ENCODE measurements at places on chromosomes 7 and 10.

GRCh38 chr7:74009719-74010118, 18.3 kb upstream of the ELN start:
- DNase-seq, result no peak

DNA sequence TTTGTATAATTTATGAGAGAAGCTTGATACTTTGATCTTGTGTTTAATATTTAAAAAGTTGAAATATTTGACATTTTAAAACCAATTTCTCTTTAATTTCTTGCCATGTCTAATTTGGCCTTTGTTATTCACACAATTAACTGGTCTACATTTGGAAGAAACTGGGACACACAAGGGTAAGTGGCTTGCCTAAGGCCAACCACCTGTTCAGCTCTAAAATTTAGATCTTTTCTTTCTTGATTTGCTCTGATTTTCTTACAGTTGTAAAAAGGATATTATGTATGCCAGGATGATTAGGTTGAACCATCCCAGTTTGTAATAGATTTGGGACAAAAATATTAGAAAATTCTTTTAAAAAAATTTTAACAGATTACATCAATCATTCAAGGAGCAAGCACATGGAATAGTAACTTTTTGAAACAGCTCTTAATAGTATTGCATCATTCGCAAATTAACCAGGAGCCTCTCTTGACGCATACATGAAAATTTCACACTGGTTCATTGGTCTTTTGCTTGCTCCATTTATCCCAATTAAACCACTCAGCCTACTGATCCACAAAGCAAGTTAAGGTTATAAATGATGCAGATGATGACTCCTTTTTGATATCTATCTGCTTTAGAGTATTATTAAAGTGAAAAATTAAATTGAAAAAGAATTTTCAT, 222.4 kb upstream of the SLC26A5 start:
- no peak for DNase-seq

DNA sequence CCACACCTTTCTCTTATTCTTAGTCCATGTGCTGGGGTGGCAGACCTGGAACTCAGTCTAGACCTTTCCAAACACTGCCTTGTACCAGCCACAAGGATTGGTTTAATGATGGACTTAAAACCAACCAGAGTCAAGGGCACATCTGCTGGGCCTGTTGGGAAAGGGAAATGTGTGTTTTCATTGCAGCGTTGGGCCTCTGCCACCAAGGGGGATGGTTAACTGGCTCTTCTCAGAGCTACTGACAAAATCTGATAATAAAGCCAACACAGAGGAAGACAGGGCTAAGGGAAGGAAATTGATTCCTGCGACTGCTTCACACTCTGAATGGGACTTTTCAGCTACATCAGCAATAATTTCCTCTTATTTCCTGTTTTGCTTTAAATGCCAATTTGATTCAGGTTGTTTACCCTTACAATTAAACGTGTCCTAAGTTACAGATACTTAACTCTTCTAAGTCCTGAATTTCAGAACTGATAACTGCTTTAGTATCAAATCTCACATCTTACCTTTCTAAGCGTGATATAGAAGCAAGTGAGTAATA, 68.4 kb upstream of the MALRD1 start:
- no peak for DNase-seq

- DNase-seq, result no peak
Measured at GRCh38 chr7:105718511-105718925, 137.2 kb upstream of the EFCAB10 start.

DNA sequence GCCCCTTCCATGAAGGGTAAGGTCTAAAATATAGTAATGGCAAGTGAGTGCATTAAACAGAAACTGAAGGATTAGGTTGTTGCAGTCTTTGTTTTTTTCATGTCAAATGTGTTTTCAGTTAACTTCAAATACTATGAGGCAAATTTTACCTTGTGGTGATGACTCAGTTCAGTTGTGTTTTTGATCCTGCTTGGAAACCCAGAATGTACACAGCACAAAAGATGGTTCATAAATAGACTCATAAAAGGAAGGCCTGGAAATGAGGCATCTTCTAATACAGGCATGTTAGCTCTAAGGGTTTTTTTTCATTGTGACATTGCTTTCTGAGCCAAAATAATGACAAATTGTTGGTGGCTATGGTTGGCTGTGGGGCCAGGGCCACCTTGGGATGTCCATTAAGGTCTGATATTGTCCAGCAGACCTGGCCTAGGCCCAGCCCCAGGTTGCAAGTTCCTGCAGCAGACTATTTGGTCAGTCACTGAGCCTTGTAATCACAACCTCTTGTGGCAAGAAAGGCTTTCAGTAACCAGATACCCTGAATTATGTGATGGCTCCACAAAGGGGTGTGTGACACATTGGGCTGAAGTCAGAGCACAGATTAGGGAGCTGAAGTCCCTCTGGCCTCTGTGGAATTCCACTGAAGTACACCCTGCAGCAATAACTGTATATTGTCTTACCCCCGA, 69.0 kb upstream of the SAMD8 start:
- no peak for DNase-seq

- peak; percentile 45 for DNase-seq
Measured at GRCh38 chr7:50662041-50662694, 97.0 kb upstream of the DDC start.

GRCh38 chr10:4595719-4596319, 230.2 kb upstream of the AKR1E2 start:
- no peak for DNase-seq

DNA sequence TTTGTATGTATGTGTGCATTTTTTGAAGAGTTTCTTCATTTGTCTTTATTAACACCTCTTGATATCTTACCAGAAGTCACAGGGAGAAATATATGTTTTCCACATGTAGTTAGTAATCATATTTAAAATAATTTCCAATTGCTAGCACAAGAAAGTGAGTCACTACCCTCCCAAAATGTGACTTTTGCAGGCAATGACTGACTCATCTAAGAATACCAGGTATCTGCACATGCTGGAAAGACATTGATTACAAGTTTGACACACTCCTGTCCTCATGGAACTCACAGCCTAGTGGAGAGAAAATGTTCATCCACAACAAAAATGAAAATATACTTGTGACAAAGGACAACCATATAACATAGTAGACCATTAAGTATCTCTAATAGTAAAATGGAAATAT, 82.9 kb downstream of the SEMA3D start:
- DNase-seq, result no peak

DNA sequence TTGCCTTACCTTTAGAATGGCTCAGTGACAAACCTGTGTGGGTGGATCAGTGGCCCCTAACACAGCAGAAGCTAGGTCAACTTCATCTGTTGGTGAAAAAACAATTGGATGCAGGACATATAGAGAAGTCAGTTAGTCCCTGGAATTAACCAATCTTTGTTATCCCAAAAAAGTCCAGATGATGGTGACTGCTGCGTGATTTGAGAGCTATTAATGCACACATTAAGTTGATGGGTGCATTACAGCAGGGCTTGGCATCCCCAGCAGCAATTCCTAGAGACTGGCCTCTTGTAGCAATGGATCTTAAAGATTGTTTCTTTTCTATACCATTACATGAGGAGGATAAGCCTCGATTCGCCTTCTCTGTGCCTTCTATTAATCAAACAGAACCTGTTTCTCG, 33.3 kb downstream of the OR13A1 start:
- no peak for DNase-seq

DNA sequence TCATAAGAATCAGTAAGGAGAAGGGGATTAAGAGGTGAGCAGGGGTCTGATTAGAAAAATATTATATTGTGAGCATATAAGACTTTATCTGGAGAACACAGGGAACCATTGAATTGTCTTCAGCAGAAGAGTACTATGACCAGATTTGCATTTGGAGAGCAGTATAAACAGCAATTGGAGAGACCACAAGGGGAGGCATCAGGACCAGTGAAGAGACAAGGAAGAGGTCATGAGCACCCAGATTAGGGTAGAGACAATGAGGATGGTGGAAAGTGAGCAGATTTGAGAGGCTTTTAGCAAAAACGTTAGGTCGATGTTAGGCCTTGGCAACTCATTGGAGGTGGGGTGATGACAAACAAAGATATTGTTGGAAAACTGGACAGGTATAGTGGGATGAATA, 13.0 kb upstream of the SMIM30 start:
- DNase-seq, result no peak

- DNase-seq, result no peak
Measured at GRCh38 chr10:124482236-124482800, 20.7 kb downstream of the LHPP start.

- DNase-seq, result no peak
Measured at GRCh38 chr7:117767951-117768350, 105.3 kb downstream of the CTTNBP2 start.

DNA sequence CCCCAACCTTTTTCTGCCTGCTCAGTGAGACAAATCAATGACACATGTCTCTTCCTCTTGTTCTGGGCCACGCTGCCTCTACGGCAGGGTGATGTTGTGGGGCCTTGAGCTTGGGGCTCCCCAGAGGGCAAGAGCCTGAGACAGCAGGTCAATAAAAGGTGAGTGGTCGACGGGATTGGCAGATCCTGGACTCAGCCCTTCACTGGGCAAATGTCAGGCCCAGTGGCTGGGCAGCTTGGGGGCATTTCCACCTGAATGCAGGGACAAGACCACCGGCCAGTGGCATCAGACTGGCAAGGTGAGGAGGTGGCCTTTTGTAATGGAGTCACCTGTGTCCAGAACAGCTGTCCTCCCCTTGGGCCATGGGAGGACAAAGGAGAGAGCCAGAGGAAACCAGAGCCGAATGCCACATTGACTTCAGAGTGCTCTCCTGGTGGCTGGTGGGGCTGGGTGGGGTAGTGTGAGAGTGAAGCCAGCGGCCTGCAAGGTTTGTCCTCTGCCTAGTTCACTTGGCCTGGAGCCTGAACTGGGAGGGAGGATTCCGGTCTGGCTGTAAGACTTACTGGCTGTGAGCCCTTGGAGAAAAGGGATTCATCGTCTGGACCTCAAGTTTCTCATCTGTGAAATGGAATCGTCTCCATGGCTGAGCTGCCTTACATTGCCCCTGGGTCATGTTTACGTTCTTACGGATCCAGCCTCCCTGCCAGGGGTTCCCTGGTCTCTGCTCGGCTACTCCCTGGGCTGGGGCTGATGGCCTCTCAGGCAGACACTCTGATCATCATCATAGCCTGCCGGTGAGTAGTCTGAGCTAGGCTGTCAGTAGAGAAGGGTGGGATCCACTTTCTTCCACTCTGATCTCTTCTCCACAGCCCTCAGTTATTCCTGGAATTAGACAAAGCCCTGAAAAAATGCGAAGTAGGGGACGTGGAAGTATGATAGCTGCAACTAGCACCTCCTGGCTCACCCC, 25.4 kb upstream of the CRHR2 start:
- DNase-seq, result no peak

DNA sequence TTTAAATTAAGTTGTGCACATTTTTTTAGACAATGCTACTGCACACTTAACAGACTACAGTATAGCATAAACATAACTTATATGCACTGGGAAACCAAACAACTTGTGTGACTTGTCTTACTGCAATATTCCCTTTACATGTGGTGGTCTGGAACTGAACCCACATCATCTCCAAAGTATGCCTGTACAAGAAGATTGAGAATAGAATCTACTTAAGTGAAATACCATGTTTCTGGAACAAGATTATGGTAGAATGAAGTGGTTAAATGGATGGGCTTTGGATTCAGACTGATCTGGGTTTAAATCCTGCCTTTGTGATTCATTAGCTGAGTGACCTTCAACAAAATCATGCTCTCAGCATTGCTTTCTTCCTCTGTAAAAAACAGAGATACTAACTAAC, 30.7 kb downstream of the CUL2 start:
- no peak for DNase-seq

GRCh38 chr7:88229302-88229995, 9.6 kb upstream of the SRI start:
- DNase-seq, result no peak

DNA sequence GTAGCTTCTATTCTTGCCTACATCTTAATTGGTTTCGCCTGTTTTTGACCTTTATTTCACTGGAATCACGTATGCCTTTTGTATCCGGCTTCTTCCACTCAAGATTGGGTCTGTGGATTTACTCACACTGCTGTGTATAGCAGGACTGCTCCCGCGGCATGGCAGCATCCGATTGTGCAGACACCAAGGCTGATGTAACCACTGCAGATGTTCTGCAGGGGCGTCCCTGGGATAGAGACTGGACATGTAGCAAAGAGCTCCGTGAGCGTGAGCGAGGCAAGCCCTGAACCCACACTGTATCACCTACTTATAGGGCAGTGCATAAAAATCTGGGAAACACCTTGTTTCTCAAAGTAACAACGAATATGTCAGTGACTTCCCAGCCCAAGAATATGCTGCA, 11.4 kb upstream of the IDI2 start:
- no peak for DNase-seq

- no peak for DNase-seq
Measured at GRCh38 chr7:108140671-108141070, 10.5 kb upstream of the LAMB4 start.

GRCh38 chr7:149198161-149198816, 2.9 kb downstream of the ZNF282 start:
- no peak for DNase-seq

DNA sequence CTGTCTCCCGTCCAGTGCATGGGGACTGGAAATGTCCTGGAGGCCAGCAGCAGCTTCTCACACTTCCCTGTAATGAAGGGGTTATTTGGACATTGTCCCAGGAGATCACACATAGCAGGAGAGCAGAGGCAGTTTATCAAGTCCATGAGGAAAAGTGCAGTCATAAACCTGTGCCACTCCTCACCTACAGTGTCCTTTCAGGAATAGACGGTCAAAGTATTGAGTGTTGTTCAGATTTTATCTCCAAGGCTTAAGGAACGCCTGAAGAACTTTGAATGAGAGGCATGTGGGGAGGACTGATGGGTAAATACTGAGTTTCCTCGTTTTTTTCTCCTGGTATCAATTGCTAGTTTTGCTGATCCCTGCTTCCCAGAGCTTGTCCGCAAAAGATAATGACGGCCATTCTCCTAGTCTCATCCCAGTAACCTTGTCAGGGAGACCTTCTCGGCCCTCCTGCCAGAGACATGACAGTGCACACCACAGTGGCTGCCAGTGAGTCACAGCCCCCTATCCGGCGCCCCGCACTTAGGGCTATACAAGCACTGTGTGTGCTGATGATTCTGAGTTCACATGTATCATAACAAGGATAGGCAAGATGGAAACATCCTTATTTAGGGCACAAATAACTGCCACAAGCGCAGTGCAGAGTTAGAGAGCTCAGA, 495.5 kb upstream of the MGMT start:
- no peak for DNase-seq

- no peak for DNase-seq
Measured at GRCh38 chr7:80151274-80151665, 16.6 kb downstream of the GNAI1 start.

DNA sequence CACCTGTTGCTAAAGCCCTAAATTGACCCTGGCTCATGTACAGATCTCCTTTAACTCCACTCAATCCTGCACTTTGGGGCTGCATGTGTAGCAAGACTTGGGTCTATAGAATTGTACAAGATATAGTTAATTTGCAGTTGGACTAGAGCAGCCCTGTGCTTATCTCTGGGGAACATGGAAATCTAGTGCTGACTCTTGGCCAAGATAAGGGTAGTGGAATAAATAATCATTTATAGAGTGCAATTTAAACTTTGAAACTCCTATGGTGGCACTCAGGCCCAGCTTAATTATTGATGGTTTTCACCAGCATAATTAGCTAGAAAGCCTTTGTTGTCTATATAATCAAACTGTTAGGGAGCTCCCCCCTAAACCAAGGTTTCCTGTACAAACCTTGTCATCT, 39.2 kb upstream of the MBL2 start:
- DNase-seq, result no peak
